ENCODE measurements at places on chromosomes 3 and 15. TPM values are rescaled to one million over a fixed set of nuclear protein-coding genes. Genes with fewer than 3 reads are reported as not detected.
A peak's percentile ranks its signal among the peaks of the same experiment; 100 is the strongest.

- no peak for DNase-seq
- peak overlapping the region; percentile 83 for H3K4me3 ChIP-seq
- peak overlapping the region; percentile 98 for H3K27ac ChIP-seq
These were observed 1.2 kb downstream of the ZNF770 start for GRCh38 chr15:34986771-34987480.

The RHO gene
- not detected for total RNA-seq

- H3K36me3 ChIP-seq: no peaks in the 10 kb centered on the region
- H3K27ac ChIP-seq: no peak overlapping the region
- no peaks in the 10 kb centered on the region for H3K27me3 ChIP-seq
- H3K4me1 ChIP-seq: no peaks in the 10 kb centered on the region
- DNase-seq: no peak
These were observed 40.0 kb downstream of the CTXND1 start for GRCh38 chr15:80211976-80212375.

DNA sequence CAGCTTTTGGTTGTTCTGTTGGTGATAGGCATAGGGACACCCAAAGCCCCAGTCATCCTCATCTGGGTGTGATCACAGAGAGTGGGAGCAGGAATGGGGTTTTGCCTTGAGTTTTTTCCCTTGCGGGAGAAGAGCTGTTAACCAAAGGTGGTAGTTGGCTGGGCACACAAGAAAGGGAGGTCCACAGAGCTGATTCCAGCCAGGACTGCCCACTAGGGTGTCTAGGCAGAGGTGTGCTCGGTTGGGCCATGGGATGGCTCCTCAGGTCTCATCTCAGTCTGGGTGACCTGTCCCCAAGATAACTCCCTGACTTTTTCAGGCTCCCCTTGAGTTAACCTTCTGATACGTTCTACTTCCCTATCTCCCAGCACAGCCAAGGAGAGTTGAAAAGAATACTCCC is 134.8 kb downstream of the PDE8A start:
- no peaks in the 10 kb centered on the region for H3K4me1 ChIP-seq
- no peaks in the 10 kb centered on the region for H3K36me3 ChIP-seq
- H3K27ac ChIP-seq: no peak overlapping the region

DNA sequence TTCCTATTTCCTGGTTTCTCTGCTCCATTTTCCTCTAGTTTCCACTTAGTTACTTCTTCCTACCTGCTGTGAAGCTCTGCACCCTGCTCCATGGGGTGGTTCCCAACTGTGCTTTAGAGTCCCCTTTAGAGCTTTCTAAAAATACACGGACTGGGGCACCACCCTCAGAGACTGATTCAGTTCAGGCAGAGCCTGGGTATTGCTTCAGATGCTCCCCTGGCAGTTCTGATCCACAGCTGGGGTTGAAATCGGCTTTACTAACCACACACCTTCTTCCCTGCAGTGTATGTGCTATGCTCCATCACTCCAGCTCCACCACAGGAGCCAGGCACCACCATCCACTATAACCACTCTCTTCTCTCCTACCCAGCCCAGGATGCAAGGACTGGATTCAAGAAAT is 12.6 kb downstream of the ANP32A start:
- H3K4me1 ChIP-seq: peaks cover 57% of the 10 kb centered on the region
- H3K27me3 ChIP-seq: no peaks in the 10 kb centered on the region
- DNase-seq: no peak
- H3K4me3 ChIP-seq: no peak overlapping the region

All from cardiac muscle cell (in vitro differentiated cells and primary cell).